ENCODE measurements at places on chromosomes 2 and 18.

GRCh38 chr18:12287131-12287681 is 20.8 kb upstream of the TUBB6 start:
- DNase-seq = no peak

GRCh38 chr2:63064197-63064596 is 13.6 kb downstream of the OTX1 start:
- no peak for DNase-seq

DNA sequence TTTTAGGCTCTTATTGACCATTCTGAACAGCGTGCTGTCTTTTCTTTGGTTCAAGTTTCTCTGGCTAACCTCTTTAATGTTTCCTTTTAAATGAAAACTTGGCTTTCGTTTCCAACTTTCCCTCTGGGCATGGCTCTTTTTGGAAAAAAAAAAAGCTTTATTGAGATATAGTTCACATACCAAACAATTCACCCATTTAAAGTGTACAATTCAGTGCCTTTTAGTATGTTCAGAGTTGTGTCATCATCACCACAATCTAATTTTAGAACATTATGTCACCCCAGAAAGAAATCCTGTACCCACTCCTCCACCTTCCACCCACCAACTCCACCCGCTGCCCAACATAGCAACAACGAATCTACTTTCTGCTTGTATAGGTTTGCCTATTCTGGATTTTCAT is 322.4 kb downstream of the ADCYAP1 start:
- no peak for DNase-seq

GRCh38 chr2:113847144-113847543 is 42.7 kb upstream of the ACTR3 start:
- DNase-seq = no peak

GRCh38 chr2:110143982-110144381 is 28.4 kb upstream of the MALL start:
- no peak for DNase-seq

DNA sequence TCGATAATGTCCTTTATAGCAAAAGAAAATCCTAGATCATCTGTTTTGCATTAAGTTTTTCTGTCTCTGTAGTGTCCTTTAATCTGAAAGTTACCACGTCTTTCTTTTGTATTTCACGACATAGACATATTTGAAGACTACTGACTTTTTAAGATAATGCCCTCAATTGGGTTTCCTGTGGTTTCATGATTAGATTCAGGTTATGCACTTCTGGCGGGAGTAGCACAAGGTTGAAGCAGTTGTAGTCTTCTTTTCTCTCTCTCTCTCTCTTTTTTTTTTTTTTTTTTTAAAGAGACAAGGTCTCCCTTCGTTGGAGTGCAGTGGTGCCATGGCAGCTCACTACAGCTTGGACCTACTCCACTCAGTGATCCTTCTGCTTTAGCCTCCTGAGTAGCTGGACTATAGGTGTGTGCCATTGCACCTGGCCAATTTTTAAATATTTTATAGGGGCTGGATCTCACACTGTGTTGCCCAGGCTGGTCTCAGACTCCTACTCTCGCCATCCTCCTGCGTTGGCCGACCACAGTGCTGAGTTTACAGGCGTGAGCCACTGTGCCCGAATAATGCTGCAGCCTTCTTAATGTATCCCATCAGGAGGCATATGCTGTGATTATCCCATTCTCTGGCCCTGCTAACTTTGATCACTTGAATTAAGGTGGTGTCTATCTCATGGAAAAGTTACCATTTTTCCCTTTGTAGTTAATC is 3.9 kb downstream of the INPP4A start:
- peak; percentile 45 for DNase-seq

DNA sequence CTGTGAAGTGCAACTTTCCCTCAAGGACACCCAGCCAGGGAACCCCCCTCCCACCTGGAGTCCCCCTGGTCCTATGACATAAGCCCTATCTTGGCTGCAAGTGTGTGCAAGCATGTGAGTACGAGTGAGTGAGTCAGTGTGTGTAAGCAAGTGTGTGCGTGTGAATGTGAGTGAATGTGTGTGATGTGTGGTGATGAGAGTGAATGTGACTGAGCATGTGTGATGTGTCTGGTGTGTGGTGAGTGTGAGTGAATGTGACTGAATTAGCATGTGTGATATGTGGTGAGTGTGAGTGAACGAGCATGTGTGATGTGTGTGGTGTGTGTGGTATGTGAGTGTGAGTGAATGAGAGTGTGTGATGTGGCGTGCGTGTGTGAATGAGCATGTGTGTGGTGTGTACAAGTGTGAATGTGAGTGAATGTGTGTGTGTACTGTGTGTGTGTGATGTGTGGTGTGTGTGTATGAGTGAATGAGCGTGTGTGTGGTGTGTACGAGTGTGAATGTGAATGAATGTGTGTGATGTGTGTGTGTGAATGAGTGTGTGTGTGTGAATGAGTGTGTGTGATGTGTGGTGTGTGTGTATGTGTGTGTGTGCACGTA is 68.8 kb upstream of the SMAD7 start:
- no peak for DNase-seq

- no peak for DNase-seq
These were observed 25.7 kb downstream of the SGPP2 start for GRCh38 chr2:222450021-222450420.

DNA sequence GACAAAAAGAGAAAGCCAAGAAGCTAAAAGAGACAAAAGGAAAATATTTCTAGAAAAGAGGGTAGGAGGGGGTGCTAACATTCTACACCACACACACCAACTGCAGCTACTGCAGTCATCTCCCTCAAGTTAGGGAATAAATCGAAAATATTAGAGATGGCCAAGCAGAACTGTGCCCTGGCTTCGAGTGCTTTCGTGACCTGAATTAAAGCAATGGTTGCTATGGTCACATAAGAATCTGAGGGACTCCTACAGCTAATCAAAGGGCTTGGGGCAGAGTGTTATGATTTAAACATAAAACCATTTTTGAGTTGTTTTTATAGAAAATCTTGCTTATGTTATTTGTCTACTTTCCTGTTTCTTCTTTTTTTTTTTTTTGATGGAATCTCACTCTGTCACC is 159.6 kb upstream of the HNRNPA3 start:
- no peak for DNase-seq

DNA sequence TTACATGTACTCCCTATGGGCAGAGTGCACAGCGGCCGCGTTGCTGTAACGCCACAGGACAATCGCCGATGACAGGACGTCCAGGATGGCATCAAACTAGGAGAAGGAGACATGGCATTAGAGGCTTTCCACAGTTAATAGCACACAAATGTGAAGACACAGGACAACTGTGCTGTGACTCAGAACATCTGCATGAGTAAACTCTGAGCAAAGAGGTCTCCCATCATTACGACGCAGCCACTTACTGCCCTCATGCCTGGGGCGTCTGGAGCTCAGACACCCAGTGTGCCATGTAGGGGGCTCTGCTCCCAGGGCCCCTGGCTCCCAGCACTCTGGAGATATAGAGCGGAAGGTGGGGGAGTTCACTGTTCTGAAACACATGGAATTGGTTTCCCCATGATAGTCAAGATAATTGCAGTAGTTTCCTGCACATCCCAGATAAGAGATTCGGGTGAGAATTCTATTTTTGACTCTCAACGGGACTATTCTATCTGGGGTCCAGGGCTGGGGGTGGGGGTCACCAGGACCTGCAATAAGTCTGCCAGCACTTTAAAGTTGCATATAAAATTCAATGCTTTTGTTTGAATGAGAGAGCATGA is 168.1 kb downstream of the TMEM163 start:
- no peak for DNase-seq
